ENCODE measurements at places on chromosomes 5 and 9.

DNA sequence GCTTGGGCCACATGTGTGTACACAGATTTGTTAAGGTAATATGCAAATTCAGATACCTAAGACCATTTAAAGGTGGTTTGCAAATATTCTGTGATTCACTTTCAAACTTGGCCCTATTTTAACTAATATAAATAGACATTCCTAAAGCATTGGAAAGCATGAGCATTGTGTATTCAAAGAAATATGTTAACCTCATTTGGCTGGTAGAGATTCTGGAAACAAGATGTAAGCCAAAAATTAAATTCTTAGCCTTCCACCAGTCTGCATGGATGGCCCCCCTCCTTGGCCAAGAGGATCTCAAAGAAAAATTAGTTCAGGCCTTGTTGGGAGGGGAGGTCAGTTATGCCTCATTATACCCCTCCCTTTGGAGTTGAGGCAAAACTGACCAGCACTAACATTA lies 38.7 kb upstream of the C6 start:
- no peak for DNase-seq

DNA sequence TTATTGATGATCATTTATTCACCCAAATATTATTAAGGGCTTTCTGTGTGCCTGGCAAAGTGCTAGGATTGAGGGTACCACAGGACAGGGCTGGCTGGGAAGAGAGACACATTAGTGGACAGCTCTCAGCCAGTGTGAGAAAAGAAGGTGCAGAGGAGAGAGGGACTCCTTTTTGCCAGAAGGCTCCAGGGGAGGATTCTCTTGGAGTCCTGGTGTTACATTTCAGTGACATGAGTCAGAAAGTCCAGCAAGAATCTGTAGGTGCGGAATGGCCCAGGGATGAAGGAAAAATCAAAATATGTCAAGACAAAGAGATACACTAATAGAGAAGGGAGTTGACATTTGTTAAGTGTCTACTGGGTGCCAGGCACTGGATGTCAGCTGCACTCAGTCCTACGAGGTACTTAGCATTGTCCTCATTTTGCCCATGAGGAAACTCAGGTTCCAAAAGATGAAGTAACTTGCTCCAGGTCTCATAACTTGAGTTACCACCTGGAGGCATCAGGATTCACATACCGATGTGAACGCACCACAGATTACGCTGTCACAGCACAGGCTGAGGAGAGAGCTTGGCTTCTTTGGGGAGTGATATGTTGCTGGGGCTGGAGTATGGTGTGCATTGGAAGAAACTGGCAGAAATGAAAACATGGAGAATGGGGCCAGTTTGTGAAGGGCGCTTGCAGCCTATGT lies 60.5 kb downstream of the RASGRF2 start:
- no peak for DNase-seq

DNA sequence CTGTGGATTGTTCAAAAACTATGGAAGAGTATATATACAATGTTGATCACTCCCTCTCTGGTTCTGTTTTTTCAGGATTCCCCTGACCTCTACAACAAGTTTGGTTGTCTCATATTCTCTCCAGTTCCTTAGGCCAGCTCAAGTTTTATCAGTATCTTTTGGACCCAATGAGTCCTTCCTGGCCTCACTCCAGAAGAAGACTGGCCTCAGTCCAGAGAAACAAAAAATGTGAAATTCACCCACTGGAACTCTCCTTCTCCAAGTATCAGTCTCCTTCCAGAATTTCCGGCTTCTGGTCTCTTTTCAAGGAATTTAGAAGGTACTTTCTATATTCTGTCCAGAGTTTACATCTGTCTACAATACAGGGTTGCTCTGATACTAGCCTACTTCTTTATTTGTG lies 537.8 kb upstream of the FTMT start:
- no peak for DNase-seq

DNA sequence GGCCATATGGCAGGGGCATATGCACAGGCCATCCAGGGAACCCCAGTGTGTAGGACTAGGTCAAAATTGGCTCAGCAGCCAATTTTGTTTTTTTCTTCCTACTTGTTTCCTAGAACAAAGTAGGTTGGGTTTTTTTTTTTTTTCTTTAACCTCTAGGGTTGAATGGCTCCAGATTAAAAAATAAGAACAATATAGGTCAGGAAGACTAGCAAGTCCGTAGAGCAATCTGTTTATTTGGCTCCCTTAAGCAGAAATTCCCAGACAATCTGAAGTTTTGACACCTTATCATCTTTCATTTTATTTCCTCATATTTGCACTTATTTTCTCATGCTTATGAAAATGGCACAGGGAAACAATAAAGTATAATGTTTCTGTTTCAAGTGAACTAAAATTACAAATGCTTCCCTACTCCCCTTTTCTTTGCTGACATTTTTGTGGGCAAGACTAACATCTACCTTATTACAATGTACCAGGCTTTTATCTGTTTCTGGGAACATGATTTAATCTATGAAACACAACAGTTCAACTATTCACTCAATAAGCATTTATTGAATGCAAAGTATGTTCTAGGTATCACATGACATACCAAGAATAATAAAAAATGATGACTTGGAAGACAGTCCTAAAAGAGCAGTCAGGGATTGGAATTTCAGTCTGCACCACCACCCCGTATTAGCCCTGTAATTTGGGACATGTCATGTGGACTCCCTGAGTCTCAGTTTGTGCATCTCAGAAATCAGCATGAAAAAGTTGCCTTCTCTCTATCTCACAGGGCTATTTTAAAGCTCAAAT lies 30.5 kb downstream of the TLR4 start:
- DNase-seq = no peak

DNA sequence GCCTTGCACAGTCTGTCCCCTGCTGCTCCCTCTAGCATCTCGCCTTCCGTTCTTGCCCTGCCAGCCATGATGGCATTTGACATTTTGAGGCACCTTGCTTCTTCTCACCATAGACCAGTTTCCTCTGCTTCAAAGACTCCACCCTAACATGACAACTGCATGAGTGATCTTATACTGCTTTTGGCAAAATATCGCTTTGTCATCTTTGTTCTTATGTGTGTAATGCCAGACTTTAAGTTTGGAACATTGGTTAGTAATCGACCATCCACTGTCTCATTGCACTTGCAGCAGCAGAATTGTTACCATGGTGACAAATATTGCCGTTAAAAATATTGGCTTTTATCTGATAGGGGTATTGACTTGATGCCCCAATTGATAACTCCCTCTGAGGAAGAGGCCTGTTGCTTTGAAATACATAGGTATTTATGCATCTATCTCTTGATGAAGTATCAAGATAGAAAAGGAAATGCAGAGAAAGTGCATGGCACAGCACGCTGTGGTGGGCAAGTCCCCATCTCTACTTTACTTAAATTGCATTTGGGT lies 6.8 kb downstream of the GARIN3 start:
- DNase-seq = peak; percentile 20

DNA sequence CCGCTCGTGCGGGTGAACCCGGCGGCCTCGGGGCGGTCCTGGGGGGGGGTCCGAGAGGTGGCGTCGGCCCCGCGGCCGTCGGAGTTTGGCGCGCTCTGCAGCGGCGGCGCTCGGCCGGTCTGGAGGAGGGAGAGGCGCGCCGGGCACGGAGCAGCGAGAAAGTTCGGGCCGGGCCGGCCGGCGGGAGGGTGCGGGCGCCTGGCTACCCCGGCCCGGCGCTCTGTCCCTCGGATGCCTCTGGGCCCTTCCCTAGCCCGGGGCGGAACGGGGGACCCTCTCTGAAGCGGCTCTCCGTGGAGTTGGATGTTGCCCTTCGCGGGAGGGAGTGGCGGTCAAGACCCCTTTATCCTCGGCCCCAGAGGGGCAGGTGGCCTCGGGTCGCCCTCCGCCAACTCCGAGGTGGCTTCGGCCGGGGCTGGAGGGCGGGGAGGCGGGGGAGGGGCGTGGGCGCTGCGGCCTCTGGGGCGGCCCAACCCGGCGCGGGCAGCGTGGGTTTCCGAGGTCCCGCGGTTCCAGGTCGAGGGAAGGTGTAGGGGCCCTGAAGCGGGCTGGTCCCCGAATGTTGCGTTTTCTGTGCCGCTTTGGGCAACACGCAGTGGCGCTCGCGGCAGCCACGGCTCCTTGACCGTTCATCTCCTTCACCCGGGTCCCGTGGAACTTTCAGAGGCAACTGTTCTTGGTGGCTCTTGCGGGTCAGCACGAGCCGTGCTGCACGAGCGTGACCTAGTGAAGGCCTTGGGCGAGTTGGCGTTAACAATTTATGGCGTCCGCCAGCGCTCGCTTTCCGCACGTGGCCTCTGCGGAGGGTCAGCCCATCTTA lies 290.5 kb downstream of the DOCK8 start:
- no peak for DNase-seq

- DNase-seq = no peak
These were observed 29.4 kb downstream of the DBH start for GRCh38 chr9:133665535-133665934.

DNA sequence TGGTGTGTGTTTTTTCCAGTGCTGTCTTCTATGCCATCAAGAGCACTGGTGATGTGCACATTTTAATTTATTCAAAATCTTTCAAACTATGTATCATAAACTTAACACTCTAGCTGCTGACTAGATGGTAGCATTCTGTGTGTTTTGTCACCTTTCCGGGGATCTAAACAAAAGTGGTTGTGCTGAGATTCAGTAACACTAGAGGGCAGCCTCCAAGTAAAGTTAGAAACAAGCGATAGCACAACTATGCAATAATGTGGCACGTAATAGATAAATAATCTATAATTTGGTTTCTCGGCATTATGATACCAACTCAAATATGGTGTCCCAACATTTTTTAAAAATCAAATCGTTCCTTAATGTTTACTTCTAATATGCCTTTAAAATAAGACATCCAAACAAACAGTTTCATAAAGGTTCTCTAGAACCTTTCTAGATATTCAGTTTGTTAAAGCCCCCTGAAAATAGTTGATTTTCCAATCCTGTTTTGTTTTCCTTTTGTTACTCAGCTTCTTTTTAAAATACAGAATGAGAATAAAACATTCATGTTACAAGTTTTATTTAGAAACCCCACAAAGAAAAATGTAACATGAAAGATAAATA lies 16.9 kb downstream of the SEMA6A start:
- DNase-seq = no peak

GRCh38 chr5:170267431-170268152 lies 30.0 kb downstream of the LCP2 start:
- peak; percentile 88 for DNase-seq

DNA sequence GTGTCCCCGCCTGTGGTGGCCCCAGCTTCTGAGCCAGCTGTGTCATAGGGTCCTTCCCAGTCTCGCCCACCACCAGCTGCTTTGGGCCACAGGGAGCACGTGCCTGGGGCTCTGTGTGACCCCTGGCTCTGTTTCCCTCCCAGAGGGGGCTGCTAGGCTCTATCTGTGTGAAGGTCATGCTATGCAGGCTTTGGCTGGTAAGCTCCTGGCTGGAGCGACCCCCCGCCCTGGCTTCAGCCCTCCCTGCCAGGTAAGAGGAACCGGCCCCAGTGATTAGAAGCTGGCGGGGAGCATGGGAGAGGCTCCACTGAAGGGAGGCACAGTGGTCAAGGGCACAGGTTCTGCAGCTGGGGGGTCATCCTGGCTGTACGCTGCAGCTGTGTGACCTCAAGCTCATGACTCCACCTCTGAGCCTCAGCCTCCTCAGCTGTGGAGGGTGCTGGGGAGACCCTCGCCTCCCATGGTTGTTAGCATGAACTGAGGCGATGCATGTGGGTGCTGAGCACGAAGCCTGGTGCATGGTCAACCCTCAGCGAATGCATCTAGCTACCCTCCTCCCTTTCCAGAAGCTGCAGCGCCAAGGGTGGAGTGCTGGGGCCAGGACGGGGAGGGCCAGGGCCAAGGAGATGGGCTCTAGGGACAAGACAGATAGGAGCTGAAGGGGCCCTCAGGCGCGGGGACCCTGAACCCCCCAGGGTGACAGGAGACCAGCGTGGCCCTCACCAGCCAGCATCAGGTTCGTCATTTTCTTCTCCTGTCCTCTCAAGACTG lies 163.8 kb upstream of the MVB12B start:
- DNase-seq = no peak

DNA sequence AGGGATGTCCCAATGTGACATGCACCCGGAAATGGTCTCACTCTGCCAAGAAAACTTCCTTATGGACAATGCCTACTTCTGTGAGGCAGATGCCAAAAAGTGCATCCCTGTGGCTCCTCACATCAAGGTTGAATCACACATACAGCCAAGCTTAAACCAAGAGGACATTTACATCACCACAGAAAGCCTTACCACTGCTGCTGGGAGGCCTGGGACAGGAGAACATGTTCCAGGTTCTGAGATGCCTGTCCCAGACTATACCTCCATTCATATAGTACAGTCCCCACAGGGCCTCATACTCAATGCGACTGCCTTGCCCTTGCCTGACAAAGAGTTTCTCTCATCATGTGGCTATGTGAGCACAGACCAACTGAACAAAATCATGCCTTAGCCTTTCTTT lies 37.6 kb upstream of the CCDC152 start:
- DNase-seq = no peak

DNA sequence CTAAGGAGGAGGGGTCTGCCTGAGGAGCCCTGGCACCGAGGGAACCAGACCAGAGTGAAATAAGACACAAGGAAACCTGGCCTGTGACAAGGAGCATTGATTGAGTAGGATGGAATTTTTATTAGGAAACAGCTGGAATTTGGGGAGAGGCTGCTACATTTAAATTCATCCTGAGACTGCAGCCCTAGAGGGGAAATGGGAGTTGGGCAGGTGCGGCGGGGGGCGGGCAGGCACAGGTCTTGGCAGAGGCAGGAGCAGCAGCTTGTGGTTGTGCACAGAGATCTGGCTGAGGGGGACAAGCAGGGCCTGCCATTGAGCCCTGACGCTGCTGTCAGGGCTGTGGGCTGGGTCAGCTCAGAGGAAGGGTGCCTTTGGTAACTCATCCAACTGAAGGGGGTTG lies 71.6 kb downstream of the PCDH1 start:
- no peak for DNase-seq

- no peak for DNase-seq
These were observed 29.1 kb downstream of the MACROH2A1 start for GRCh38 chr5:135369952-135370351.

DNA sequence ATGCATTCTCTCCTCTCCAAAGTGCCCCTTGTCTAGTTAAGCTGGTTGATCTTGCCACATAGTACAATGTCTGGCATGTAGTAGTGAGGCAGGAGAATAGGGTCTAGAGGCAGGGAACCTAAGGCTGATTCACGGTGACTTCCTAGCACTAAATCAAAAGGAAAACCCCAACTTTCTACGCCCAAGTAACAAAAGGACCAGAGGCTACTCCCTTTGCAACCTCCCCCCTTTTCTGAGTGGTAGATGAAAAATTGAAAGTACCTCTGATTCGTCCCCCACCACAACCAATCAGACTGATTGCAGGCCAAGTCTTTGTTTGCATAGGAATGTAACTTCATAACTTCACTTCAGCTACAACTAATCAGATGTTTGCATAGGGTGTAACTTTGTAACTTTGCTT lies 278.8 kb downstream of the PSAT1 start:
- DNase-seq = no peak

- DNase-seq = no peak
These were observed 31.1 kb upstream of the MEIKIN start for GRCh38 chr5:131976414-131977211.

DNA sequence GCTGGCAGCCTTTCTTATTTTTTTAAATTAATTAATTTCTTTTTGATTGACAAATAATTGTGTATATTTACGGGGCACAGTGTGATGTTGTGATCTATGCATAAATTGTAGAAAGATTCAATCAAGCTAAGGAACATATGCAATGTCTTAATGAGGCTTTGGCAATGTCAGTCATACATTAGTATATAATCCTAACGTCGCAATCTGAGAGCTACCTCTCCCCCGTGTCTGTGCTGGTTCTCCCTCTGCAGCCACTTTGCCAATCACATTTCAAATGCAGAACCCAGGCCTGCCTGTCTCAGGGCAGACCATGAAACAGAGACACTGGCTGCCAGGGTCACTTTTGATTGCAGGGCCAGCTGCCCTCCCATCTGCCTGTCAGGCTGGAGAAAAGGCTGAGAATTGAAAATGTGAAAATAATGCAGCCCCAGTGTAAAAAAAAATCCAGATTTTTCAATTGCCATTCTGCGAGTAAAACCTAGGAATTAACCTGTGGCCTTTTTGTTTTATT lies 56.3 kb downstream of the SLC24A2 start:
- no peak for DNase-seq
